ENCODE measurements at places on chromosomes 3 and 15.

DNA sequence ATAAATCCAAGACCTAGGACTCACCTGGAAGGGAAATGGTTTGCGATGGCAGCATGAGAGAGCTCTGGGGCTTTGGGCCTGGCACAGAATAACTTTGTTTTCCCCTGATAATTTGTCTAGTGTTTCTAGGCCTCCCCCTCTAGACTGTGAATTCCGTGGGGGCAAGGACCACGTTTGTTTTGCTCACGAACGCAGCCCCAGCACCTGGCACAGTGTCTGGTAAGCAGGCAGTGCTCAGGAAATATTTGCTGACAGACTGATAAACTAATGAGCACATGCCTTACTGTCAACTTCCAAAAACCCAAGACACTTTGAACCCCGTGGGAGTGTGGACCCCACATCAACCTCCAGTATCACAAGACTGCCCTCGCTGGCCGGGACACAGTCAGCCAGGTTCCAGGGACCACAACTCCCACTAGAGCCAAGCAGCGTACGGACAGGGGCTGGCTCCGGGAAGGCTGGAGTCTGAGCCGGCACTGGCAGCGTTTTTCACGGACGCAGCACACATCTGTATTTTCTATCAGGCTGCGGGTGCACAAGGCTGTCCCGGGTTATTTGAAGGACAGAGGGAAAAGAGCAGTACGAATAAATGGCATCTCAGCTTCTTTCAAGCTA, 146.5 kb downstream of the XXYLT1 start:
- DNase-seq = no peak

- peak; percentile 69 for DNase-seq
Measured at GRCh38 chr3:122921791-122922651, 105.5 kb downstream of the SEMA5B start.

GRCh38 chr3:46389306-46389705, 17.6 kb downstream of the CCR5AS start:
- no peak for DNase-seq

- no peak for DNase-seq
Measured at GRCh38 chr15:41895491-41895890, 1.6 kb upstream of the SPTBN5 start.

GRCh38 chr3:184234224-184234623, 4.8 kb downstream of the VWA5B2 start:
- no peak for DNase-seq

GRCh38 chr3:29555590-29555989, 274.7 kb downstream of the RBMS3 start:
- DNase-seq = no peak

- no peak for DNase-seq
Measured at GRCh38 chr3:11944052-11944673, 60.0 kb upstream of the SYN2 start.

GRCh38 chr15:69035918-69036258, 21.4 kb downstream of the NOX5 start:
- DNase-seq = no peak

GRCh38 chr15:55281517-55282228, 7.9 kb downstream of the RAB27A start:
- DNase-seq = no peak

- DNase-seq = no peak
Measured at GRCh38 chr3:122515020-122515468, 305 bp upstream of the KPNA1 start.

DNA sequence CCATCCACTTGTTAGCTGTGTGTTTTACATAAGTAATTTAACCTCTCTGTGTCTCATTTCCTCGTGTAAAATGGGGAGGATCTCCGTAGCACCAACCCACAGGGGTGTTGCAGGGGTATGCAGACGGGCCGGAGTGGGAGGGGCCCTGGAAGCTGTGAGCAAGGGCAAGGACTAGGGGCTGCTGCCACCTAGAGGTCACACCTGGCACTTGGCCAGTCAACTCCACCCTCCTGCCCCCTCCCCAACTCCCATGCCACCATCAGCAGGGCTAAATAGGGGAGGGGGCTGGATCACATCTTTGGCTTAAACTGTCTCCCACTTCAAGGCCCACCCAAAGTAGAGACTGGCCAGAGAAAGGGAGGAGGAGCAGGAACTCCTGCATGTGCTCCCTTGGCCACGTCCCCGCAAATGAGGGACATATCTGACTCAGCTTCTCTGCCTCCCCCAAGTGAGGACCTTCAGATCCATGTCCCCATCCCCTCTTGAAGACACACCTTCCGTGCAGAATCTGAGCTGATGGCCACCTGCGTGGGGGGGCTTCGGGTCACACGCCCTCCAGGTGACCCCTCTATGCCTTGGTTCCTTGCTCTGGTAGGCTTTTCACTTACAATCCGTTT, 2.6 kb downstream of the CCDC9B start:
- peak; percentile 88 for DNase-seq

DNA sequence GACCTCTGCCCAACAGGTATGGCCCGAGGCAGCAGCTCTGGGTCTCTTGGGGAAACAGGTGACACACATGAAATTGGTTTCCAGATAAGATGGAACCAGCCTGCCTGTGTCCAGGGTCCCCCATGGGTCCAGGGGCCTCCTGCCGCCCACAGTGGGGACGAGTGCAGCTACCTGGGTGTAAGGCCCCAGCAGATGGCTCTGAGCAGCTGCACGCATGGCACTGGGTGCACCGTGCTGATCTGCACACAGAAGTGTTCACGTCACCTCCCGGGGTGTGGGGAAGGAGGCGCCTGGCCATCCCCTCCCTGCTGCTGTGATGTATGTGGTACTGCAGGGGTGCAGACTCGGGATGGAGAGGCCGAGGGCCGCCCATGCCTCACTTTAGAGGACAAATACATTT, 63.6 kb downstream of the NIPA2 start:
- no peak for DNase-seq

DNA sequence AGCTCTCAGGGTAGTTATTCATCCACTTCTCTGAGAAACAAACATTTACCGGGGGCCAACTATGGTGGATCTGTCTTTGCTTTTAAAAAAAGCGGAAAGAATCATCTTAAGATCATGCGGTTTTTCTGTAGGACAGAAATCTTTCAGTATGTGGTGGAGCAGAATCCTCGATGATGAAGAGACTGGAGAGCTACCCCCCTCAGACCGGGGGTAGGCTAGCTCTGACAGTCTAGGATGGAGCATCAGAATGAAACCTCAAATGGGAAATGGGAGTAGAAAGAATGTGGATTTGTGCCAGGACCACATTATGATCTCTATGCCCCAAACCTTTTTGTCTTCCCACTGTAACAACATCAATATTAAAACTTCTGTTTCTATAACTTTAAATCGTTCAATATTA, 30.3 kb downstream of the TPRG1 start:
- DNase-seq = no peak

DNA sequence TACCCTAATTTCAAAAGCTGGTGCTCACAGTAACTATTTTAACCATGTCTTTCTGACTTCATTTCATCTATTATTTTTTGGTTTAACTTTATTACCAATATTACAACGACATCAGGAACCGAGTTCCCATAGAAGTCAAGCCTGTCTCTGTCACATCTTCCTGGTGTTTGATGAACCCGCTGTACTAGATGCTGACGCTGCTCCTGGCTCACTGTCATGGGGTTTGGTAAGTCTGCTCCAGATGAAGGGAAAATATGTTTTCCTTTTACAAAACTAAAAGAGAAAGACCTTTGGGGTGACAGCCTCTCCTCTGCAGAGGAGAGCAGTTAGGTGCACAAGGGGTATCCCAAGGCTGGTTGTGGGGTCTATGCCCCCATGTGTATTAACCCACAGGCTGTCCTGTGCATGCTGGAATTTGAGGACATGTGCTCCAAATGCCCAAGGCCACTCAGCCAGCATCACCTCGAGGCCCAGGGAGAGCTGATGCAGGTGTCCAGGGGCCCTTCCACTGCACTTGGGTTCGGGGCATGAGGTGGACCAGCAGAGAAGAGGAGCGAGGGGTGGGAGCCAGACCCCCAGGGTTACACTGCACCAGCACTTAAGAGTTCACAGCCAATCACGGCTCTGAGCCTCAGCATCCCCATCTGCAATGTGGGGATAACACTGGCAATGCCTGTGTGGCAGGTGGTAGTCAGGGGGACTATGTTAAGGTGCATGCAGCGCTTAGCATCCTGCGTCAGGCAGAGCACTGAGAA, 62.2 kb downstream of the ATP10A start:
- DNase-seq = no peak

DNA sequence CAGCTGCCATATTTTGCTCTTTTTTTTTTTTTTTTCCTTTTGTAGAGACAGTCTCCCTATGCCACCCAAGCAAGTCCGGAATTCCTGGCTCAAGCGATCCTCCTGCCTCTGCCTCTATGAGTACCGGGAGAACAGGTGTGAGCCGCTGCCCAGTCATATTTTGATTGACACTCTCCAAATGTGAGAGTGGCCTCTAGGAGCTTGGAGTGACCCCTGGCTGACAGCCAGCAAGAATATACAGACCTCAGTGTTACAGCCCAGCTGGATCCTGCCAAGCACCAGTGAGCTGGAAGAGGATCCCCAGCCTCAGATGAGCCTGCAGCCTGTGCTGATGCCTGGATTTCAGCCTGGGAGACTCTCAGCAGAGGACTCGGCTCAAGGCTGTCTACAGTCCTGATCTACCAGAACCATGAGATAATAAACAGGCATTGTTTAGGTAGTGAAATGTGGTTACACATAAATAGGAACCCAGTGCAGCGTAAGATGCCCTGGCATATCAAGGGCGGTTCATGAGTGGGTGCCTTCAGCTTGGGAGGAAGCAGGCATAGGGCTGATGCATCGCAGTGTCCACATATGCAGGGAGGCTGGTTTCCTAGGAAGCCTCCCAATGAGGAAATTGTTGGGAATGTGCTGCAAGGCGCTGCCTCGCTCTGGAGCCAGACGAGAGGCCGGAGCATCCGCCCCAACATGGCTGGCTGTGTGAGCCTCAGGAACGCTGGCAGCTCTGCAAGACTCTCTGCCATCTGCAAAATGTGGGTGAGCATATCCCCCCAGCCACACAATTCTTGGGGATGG, 38.9 kb upstream of the ATP10A start:
- no peak for DNase-seq

- DNase-seq = no peak
Measured at GRCh38 chr3:86152620-86153019, 838.3 kb downstream of the VGLL3 start.

DNA sequence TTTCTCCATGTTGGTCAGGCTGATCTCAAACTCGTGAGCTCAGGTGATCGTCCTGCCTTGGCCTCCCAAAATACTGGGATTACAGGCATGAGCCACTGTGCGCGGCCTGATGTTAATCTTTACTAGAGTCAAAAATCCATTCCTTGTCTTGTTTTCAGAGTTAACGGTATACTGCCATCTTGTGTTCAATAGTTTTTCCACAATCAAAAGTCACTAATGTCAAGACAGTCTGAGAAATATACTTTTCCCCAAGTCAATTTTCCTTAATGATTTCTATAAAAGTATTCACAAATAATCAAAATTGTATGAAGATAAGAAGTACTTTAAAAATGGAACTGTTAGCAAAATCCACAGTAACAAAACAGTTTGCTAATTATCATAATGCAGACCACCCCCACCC, 8.5 kb downstream of the CRBN start:
- DNase-seq = no peak

GRCh38 chr15:41502795-41503668, 9.4 kb downstream of the ITPKA start:
- DNase-seq = peak; percentile 64

DNA sequence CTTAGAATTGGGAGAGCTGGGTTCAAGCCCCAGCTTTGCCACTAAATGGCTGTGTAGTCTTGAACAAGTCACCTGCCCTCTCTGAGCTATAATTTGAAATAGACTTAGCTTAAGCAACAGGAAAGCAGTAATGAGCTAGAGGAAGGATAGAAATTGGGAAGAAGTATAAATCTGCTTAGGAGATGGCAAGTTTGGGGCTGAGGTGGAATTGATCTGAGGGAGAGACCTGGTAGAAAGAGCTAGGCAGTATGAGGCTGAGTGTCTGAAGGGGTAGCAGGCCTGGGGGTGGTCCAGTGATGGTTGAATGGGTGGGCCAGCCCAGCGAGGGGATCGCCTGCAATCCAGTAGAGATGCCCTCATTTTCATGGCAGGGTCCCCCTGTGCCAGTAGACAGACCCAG, 22.9 kb downstream of the LPP start:
- DNase-seq = no peak

DNA sequence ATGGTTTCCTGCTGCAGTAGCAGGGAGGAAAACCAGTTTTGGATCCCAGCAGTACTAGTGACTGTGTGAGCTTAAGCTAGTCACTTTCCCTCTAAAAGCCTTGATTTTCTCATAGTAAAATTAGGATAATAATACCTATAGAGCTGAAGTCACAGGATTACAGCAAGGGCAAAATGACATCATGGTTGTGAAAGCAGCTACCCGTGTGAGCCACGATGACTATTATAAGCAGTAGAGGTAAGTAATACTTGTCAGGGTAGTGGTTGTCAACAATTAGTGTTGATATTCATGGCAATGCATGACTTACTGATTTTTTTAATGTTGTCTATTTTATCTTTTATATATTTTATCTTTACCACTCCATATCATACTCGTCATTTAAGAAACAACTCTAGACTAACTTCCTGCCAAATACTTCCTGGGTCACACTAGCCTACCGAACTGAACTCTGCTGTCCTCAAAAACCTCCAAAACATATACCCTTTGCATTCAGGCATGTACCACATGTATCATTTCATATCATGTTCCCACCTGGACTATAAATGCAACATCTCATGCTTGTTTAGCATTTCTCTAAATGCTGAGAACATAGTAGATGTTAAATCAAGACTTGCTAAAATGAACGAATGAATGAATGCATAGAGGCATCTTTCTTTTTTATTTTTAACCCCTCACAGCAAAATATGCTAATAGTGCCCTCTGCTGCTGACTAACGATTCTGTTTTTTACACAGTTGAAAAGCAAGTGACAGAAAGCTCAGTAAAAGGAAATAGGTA, 172.6 kb downstream of the P3H2 start:
- no peak for DNase-seq

DNA sequence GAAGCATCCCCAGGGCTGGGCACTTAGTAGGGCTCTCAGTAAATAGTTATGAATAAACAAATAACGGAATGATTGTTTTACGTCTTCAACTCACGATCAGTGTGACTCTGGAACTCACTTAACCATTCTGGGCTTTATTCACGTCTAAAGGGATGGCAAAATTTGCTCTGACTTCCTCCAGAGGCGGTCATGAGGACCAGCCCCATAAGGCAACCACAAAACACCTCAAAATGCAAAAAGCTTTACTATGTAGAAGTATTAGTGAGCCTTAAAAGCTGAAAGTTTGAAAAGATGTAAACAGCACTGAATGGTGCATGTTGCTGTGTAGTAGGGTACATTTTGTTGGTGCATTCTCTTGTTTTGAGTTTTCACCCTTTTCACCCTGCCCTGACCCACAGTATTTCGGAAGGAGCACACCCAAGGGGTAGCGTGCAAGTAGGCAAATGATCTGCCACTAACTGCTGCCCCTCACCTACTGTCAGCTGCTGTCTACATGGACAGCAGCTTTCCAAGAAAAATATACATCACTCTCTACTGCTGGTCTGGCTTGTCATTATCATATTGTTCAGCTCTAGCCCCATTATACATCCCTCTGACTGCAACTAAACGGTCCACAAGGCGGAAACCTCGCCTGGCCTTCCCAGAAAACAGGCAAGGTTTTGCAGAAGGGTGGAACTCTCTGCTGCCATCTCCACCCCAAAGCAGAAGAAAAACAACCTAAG, 308.5 kb upstream of the PROK2 start:
- DNase-seq = no peak

GRCh38 chr15:89444241-89445225, 51.9 kb downstream of the RHCG start:
- no peak for DNase-seq

GRCh38 chr3:119524931-119525662, 26.8 kb downstream of the TIMMDC1 start:
- DNase-seq = no peak

Measured in ecto neural progenitor cell (in vitro differentiated cells).